Karpas-422 (cell line): ENCODE measurements at places on chromosomes 3 and 15. TPM values are rescaled to one million over a fixed set of nuclear protein-coding genes. Genes with fewer than 3 reads are reported as not detected.

CPEB1 gene
- not detected in 2 replicates for total RNA-seq

GP9 gene
- not detected in 2 replicates for total RNA-seq

KLF15 gene
- total RNA-seq = not detected in 2 replicates

RAMAC gene
- total RNA-seq = 37.5 and 45.9 TPM in 2 replicates

- no peak for DNase-seq
- H3K4me3 ChIP-seq = no peak overlapping the region
- no peak overlapping the region for H3K27ac ChIP-seq
Observed at GRCh38 chr3:79767194-79767904, 449 bp downstream of the ROBO1 start.

DNA sequence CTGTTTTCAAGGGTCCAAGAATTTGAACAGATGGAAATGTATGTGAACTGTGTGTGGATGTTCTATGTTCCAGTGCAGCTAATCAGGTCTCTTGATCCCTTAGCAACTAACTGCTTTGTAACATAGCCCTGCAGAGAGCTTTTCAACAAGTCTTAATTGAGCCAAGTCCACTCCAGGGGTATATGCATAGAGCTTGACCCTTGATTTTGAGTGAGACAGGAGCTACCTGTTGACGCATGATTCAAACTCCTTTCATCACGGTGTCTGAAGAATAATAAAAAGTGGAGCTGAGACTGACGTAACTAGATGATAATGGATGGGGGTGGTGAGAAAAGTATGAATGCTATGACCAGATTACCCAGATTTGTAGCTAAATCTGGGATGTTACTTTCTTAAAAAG lies 93.3 kb upstream of the CCDC54 start:
- H3K4me1 ChIP-seq = no peaks in the 10 kb centered on the region
- H3K27ac ChIP-seq = no peak overlapping the region
- H3K27me3 ChIP-seq = no peaks in the 10 kb centered on the region

DNA sequence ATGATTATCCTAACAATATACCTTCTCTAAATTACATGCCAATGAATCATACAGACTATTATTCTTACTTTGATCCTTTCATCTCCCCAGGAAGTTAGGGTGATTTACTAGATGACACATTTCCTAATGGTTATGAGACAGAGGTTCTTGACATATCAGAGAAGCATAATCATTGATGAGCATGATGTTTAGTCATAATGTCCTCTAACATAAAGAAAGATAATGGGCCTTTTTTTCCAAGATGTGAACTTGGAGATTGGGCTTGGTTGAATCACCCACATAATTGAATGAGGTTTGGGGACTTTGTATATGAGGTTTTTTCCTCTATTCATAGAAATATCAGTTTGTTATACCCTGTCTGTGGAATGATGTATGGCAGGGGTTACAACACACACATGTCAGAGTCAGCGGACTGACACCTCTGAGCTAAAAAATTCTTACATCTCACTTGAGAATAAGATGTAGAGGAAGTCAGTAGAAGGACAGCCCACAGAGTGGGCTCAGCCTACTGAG lies 69.7 kb upstream of the DCBLD2 start:
- H3K27ac ChIP-seq = no peak overlapping the region
- no peaks in the 10 kb centered on the region for H3K36me3 ChIP-seq
- no peak for DNase-seq

- no peak overlapping the region for H3K27ac ChIP-seq
- peak; percentile 62 for DNase-seq
- no peaks in the 10 kb centered on the region for H3K36me3 ChIP-seq
- peaks cover 5% of the 10 kb centered on the region for H3K4me1 ChIP-seq
Observed at GRCh38 chr3:157204431-157204830, 44.5 kb upstream of the CCNL1 start.

GRCh38 chr3:42188376-42188775 lies 77.6 kb downstream of the CCK start:
- H3K27ac ChIP-seq = peak overlapping the region; percentile 54
- H3K4me1 ChIP-seq = peaks cover 32% of the 10 kb centered on the region
- no peak for DNase-seq
- H3K4me3 ChIP-seq = no peak overlapping the region
- peaks cover 10% of the 10 kb centered on the region; the same call in 1 of the 2 replicates for H3K36me3 ChIP-seq

GRCh38 chr3:29178809-29179793 lies 101.8 kb upstream of the RBMS3 start:
- no peaks in the 10 kb centered on the region for H3K27me3 ChIP-seq
- H3K36me3 ChIP-seq = no peaks in the 10 kb centered on the region
- H3K27ac ChIP-seq = no peak overlapping the region
- no peak for DNase-seq
- no peaks in the 10 kb centered on the region for H3K4me1 ChIP-seq
- no peak overlapping the region for H3K4me3 ChIP-seq

- H3K36me3 ChIP-seq = peaks cover 19% of the 10 kb centered on the region; the same call in 1 of the 2 replicates
- no peak for DNase-seq
- H3K27me3 ChIP-seq = no peaks in the 10 kb centered on the region
- no peak overlapping the region for H3K27ac ChIP-seq
Observed at GRCh38 chr3:160373655-160374054, 25.4 kb downstream of the IFT80 start.

GRCh38 chr3:153050978-153051377 lies 111.0 kb upstream of the RAP2B start:
- no peak for DNase-seq
- no peaks in the 10 kb centered on the region for H3K36me3 ChIP-seq
- no peaks in the 10 kb centered on the region for H3K27me3 ChIP-seq
- no peak overlapping the region for H3K27ac ChIP-seq
- no peak overlapping the region for H3K4me3 ChIP-seq
